ENCODE measurements at places on chromosomes 1 and 21.

DNA sequence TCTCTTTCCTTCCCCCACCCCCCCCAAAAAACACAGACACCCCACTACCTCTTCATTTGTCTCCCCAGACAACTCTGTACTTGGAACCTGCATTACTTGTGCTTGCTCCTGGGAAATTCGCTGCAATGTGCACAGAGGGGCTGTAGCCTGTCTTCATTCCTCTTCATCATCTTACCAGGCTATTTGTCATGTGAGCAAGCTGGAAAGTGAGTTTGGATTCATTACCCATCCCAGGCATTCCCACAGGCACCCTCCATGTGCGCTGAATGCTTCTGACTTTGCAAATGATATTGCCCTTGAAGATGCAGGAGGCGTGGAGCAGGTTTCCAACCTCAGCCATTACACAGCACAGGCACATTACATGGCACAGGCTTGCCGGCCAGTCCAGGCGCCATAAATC lies 494.9 kb downstream of the KIF26B start:
- no peak for DNase-seq

DNA sequence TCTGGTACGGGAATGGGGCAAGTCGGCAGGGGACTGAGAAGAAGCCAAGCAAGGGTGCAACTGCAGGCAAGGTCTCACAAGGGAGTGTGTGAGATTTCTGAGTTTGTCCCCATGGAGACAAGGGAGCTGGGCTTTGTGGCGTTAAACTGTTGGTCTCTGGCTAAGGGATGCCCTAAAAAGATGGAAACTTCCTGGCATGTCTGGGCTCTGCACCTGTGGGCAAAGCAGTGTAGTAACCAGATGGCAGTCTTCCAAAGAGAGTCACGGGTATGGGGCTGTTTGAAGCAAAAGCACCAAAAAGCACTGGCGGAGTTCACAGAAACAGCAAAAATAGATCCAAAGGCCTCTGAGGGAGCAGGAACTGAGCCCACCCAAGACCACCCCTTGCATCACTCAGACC lies 104.8 kb upstream of the SLC44A3 start:
- peak; percentile 50 for DNase-seq

DNA sequence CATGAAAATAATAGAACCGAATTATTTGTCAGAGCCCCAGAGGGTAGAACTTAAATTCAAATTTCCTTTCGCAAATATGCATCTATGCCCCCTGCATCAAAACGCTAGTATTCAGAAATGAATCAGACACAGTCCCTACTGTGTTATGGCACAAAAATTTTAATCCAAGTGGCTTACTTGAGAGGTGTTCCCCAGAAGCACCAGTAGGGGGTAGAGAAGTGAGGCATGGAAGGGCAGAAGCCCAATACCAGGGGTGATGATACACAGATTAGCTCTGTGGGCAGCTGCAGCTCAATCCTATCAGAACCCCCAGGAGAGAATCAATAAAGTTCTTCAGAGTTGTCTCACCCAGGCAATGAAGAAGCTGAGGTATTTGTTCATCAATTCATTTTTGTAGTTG lies 342.2 kb downstream of the OMA1 start:
- peak; percentile 30 for DNase-seq

DNA sequence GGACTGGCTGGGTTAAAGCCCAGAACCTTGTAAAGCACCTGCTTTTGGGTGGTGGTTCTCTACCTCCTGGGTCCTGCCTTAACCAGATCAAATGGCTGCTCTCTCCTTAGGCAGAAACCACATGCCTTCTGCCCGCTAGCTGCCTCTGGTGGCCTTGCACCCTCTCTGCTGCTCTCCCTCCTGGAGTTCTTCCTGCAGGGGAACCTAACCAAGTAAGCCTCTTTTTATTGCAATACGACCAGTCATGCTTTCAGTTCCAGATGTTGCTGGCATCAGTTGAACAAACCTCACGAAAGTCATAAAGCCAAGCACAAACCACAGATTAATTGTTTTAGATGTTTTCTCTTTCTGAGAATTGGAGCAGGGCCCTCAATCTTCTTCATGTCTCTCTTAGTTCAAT lies 118.9 kb downstream of the GDAP2 start:
- no peak for DNase-seq

- no peak for DNase-seq
Measured at GRCh38 chr1:91754816-91755580, 131.0 kb downstream of the TGFBR3 start.

DNA sequence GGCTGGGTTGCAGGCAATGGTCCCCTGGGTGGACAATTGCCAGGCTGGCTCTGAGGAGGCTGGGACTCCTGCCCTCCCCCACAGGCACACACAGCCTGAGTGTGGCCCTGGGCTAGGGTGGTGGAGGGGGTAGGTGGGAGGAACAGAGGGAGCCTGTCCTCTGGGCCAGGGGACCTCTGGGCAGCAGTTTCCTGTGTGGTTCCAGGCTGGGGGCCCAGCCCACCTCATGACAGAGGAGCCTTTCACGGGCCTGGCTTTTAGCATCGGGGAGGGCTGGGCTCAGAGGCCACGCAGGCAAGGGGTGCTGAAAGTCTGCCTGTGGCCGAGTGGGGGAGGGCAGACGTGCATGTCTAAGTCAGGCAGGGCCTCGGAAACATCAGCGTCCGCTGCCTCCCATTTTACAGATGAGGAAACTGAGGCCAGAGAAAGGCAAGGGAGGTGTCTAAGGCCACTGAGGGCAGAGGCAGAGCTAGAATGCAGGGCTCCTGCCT lies 7.0 kb downstream of the EXTL1 start:
- DNase-seq, result no peak

- DNase-seq, result no peak
Measured at GRCh38 chr1:6370006-6370405, 23.6 kb downstream of the ACOT7 start.

GRCh38 chr1:27400082-27400962 lies 7.9 kb downstream of the GPR3 start:
- no peak for DNase-seq

DNA sequence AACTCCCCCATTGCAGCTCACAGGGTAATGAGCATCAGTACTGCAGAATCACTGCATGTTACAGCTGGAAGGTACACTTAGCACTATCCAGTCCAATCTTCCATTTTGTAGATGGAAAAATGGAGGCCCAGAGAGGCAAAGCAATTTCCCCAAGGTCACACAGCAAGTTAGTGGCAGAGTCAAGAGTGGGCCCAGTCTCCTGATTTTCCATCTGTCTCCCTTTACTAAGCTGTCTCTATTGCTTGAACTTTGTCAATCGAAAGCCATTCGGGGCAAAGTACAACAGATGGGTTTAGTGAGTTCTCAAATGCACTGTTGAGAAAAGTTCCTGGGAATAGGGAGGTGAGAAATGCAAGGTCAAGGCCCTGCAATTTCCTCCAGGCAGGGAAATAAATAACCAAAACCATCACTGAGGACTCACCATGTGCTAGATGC lies 50.4 kb upstream of the IFFO2 start:
- DNase-seq, result no peak

DNA sequence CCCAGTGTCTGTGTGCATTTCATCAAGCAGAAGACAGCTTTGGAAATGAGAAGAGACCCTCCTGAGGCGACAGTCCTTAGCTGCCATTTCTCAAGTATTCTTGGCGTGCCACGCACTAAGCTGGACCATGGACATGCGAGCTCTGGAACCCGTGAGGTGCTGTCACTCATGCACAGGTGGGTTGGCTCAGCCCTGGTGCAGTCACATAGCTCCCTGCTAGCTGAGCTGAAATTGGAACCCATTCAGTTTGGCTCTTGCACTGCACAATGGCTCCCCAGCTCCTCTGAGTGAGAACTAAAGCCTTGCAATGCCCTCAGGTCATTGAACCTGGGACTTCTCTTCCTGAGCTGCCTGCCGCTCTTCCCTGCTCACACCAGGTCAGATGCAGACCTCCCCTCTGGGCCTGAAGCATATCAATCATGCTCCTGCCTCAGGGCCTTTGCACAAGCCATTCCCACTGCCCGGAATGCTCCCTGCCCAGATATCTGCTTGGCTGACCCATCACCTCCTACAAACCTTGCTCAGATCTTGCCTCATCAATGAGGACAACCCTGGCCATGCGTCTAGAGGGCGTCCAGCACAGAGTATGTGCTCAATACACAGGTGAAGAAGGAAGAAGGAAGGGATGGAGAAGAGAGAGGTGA lies 6.3 kb upstream of the SRARP start:
- DNase-seq, result no peak

- DNase-seq, result no peak
Measured at GRCh38 chr1:89962742-89963075, 32.2 kb upstream of the ZNF326 start.

- DNase-seq, result no peak
Measured at GRCh38 chr1:45730075-45730779, 20.2 kb downstream of the IPP start.

DNA sequence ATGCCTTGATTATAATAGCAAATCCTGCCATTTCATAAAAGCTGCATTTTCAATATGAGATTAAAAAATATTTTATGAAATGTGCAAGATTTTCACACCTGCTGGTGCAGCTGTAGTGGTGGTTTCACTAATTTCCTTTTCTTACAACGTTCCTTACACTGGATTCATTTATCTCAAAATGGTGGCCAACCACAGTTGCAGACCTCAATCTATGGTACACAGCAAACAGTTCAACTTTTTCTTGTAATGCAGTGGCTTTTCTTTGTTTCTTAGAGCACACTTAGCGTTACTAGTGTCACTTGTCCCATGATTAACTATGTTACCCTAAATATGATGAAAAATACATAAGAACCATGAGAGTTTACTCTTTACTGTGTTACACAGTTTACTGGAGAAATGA lies 32.7 kb downstream of the FCER1A start:
- peak; percentile 29 for DNase-seq

DNA sequence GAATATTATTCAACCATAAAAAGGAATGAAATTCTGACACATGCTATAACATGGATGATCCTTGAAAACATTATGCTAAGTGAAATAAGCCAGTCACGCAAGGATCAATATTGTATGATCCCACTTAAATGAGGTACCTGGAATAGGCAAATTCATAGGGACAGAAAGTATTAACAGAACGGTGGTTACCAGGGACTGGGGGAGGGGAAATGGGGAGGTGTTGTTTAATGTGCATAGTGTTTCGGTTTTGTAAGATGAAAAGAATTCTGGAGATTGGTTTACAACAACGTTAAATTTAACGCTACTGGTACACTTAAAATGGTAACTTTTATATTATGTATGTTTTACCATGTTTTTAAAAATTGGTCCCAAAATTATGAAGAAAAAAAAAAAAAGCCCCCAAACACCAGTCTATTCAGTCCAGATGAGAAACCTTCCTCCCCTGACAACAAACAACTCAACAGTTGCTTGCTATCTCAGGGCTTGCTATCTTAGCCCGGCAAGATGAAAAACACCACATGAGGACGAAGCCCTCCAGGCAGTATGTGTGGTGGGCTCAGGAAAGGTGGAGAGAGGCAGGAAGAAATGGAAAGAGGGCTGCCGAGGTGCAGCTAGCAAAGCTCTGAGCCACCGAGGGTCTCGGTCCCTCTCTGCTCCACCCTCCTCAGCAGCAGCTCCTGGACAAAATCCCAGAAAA lies 8.5 kb downstream of the NUAK2 start:
- no peak for DNase-seq

DNA sequence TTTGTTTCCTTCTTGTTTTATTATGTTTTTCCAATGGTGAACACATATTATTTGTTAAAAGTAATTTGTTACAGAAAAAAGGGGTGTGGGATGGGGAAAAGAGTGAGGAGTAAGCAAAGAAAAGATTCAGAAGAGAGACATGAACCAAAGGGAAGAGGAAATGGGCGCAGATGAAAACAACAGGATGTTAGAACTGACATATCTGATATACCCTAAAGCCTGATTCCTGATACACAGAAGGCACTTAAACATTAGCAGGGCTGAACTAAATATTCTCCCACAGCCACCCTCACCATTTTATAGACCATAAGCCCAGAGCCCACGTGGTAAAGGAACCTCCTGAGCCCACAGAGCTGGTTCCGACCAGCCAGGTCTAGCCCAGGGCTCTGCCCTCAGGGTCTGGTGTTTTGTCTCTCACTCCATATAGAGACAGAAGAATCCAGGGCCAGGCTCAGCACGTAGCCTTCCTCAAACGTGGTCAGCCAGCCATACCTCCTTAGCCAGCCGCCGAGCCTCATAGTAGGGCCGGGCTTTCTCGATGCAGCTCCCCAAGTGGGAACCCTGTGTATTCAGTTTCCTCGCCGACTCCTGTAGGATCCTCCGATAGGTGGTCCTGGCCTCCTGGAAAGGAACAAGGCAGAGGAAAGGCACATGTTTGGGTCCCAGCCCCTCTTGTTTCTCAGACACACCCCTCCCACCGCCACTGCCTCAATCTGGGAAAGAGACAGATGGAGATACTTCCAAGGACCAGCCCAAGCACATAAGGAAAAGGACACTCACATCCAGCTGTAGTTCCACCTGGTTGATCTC lies 9.5 kb downstream of the SH3BP5L start:
- no peak for DNase-seq

- DNase-seq, result peak; percentile 35
Measured at GRCh38 chr1:157357111-157357510, 195.2 kb downstream of the FCRL5 start.

- no peak for DNase-seq
Measured at GRCh38 chr1:184634296-184634695, 120.4 kb downstream of the EDEM3 start.

GRCh38 chr1:201591348-201591747 lies 52.4 kb downstream of the NAV1 start:
- DNase-seq, result no peak

DNA sequence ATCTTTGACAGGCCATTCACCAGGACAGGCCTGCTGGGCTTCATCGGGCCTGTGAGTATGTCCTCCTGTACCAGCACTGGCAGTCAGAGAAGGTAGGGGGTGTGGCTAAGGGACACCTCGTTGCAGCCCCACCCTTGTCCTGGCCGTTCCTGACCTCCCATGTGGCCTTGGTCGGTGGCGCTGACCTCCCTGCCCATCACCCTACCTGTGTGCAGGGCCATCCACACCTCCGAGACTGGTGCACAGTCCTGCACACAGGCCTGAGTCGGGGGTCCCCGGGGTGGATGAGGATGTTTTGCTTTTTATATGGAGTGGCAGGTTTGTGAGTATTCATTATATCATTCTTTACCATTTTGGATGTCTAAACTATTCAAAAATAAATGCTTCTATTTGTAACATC lies 59.0 kb downstream of the S100B start:
- no peak for DNase-seq

DNA sequence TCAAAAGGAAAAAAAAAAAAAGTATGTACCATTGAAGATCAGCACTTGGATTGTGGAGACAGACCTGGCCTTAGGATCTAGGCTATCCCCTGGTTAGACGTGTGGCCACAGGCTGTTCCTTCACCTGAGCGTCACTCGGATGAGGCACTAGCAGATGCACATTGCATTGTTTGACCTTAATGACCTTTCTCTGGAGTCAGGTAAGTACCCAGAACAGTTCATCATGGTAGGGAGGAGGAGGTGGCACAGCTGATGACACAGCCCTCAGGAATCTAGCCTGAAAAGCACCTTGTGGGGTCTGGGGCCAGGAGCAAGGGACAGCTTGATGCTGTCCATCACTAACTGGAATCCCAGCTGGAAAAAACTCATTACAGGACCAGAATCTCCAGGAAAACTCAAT lies 21.2 kb downstream of the NECAP2 start:
- no peak for DNase-seq

All from hematopoietic multipotent progenitor cell treated with erythropoietin and hydrocortisone succinate and interleukin-3 and kit ligand, for 4 days (in vitro differentiated cells).